ENCODE measurements at places on chromosomes 1 and 21.

GRCh38 chr1:68010090-68010489 lies 40.3 kb downstream of the DIRAS3 start:
- DNase-seq = no peak

- no peak for DNase-seq
Measured at GRCh38 chr1:230008721-230009120, 58.3 kb upstream of the GALNT2 start.

- DNase-seq = no peak
Measured at GRCh38 chr21:14499316-14499715, 46.8 kb downstream of the SAMSN1 start.

DNA sequence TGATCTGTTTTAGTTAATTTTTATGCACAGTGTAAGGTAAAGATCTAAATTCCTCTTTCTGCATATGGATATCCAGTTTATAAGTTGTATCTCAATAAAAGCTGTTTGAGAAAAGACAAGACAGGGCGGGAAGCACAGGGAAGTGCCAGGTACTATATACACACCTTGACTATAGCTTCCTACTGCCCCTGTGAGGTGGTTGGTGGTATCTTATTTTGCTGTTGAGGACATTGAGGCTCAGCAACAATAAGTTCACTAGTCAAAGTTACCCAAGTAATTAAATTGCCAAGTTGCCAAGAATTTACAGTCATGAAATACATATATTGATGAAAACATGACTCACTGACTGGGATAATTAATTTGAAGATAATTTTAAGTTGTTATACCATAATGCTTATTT lies 109.1 kb downstream of the CD247 start:
- no peak for DNase-seq

Measured in thoracic aorta (tissue), 2 donors.